IPS DF 19.7 (cell line): ENCODE measurements at places on chromosomes 7 and 10.
A peak's percentile ranks its signal among the peaks of the same experiment; 100 is the strongest.

DNA sequence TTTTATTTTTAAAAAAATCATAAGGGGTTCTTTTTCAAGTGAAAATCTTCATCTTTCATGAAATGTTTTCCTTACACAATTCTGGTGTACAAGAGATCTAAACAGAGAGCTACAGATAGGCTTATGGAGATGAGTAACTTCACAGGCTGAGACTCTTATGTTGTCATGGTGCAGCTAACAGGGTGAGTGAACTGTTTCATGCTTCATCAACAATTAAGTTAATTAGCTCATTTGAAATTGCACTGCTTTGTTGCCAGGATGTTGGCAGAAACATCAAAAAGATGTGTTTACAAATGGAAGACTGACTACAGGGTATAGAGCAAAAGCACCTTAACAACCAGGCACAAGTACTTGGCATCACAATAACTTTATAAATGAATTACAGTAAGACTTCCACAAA lies 230.8 kb downstream of the FOXP2 start:
- no peak for DNase-seq

DNA sequence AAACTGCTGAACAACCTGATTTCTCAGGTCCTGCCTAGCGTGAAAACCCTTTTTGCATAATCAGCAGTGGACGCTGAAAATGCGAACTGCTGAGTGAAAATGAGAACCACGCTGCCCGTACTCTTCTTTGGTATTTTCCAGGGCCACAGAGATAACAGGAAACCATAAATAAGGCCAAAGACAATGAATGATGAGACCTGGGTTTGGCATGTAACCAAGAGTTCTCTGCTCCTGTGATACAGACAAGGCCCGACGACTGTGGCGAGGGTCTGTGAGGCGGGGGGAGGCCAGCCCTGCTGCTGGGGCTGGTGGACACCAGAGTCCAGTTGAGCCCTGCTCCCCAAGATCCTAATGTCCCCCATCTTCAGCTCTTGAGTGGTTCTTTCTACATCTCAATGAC lies 236.0 kb downstream of the WDR11 start:
- no peak for DNase-seq

DNA sequence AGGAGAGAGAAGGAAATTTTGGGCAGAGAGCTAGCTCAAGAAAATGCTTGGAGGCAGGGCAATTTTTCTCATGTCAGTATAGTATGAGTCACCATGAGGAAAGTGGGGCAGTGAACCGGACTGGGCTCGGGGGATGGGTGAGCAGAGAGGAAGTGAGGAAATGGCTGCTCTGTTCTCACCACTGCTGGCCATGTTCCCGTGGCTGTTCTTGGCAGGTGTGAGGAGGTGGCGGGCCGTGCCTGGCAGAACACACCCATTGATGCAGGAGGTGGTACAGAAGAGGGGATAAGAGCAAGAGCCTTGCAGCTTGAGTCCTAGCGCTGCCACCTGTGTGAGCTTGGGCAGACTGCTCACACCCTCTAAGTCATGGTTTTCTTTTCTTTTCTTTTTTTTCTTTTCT lies 304.4 kb upstream of the LYZL1 start:
- no peak for DNase-seq

DNA sequence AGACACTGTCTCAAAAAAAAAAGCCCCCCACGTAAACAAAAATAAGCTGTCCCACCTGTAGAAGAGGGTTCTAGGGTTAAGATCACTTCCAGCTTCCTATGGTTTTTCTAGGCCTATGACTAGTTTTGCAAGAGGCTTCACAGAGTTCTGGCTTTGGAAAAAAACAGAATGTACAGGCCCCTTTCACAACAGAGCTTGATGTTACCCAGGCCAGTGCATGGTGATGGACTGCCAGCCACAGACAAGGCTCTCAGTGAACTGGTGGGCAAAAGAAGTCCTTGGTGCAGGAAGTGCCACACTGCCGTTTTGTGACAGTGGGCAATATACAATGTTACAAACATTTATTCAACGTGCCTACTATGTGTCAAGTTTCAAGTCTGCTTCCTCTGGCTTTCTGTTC lies 18.3 kb upstream of the EFCAB10 start:
- DNase-seq: no peak

DNA sequence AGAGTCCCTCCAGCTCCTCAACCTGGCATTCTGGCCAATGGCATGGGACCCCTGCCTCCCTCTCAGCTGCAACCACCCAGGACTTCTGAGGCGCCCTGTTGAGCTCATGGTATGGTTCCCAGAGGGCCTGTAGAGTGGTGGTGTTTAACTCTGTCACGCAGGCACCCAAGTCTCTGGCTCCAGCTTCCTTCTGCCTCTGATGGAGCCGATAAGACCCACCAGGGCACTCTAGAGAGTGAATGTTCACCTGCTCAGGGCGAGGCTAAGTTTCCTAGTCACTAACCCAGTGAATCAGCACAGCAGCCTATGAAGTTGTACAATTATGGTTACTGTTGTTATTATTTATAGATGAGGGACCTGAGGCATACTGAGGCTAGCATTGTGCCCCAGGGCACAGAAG lies 120.4 kb downstream of the ZMIZ1 start:
- no peak for DNase-seq

GRCh38 chr10:11876805-11877590 lies 53.8 kb downstream of the PROSER2 start:
- DNase-seq: no peak

- no peak for DNase-seq
Observed at GRCh38 chr7:47241112-47242065, 340.5 kb downstream of the TNS3 start.

GRCh38 chr7:47803025-47803424 lies 145.2 kb downstream of the PKD1L1 start:
- DNase-seq: no peak

DNA sequence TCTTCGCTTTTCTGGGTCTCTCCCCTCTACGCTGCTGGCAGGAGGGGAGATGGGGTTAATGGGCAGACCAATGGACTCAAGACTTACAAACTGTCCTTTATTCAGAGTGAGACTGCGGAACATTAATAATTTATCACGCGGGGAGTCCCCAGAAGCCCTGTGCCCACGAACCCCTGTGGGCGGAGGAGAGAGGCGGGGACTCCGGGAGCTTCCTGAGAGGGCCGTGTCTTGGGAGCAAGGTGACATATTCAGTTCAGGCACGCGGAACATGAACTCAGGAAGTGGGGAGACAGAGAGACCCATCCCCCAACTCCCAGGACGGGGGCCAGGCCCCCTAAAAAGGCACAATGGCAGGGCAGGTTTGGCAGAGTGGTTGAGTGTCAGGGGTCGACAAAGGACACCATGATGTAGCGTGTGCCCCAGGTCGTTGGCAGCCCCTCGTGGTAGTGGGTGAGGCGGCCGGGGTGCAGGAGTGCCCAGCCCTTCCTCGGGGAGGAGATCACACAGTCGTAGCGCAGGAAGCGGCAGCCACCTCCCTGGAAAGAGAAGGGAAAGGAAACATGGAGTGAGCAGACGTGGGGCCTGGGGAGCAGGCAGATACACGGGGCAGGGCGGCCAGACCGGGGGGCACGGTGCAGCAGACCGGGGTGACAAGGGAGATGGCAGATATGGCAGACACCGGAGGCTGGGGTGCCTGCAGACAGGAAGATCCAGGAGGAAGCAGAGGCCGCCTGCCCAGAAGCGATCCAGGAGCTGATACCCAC lies 5.2 kb upstream of the MOGAT3 start:
- DNase-seq: no peak

DNA sequence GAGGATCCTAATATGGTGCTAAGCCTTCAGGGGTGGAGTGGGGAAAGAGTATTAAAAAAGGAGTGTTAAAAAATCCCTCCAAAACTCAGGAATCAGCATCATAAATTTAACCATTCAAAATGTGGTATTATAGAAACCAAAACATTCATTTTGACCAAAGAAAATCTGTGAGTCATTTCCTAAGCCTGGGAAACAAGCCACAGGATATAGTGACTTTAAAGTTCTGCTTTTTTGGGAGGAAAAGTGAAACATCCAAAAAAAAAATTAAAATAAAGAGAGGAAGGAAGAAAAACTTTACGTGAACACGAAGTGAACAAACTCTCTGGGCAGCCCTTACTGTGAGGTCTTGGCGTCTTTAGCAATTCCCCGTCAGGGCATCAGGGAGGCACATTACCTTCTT lies 74.0 kb upstream of the GSDME start:
- no peak for DNase-seq

DNA sequence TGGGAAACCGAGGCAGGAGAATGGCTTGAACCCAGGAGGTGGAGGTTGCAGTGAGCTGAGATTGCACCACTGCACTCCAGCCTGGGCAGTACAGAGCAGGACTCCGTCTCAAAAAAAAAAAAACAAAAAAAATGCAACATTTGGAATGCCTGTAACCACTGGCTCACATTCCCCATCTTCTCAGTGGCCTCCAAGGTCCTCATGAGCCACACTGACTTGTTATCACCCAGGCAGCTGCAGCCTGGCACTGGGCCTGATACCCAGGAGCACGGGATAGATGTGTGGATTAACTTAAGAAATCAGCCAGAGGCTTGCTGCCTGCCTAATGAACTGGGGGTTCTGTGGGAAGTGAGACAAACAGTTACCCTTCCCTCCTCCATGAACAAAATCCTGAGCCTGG lies 23.0 kb downstream of the JCAD start:
- DNase-seq: no peak

DNA sequence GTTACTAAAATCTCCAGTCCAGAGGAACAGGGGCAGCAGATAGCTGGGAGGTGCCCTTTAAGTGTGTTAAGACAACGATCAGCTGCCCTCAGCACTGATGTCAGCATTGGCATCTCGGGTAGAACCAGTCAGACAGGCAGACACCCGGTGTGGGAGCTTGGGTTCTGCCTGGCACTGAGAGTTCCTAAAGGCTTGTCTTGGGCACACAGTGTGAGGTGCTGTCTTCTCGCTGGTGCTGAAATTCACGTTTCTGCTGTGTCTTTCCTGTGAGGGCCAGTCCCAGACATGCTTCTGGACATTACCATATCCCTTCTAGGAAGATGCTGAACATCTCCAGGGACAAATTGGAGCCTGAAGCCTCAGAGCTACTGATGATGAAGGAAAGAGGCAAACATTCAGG lies 156.2 kb downstream of the DNAJB6 start:
- DNase-seq: no peak

DNA sequence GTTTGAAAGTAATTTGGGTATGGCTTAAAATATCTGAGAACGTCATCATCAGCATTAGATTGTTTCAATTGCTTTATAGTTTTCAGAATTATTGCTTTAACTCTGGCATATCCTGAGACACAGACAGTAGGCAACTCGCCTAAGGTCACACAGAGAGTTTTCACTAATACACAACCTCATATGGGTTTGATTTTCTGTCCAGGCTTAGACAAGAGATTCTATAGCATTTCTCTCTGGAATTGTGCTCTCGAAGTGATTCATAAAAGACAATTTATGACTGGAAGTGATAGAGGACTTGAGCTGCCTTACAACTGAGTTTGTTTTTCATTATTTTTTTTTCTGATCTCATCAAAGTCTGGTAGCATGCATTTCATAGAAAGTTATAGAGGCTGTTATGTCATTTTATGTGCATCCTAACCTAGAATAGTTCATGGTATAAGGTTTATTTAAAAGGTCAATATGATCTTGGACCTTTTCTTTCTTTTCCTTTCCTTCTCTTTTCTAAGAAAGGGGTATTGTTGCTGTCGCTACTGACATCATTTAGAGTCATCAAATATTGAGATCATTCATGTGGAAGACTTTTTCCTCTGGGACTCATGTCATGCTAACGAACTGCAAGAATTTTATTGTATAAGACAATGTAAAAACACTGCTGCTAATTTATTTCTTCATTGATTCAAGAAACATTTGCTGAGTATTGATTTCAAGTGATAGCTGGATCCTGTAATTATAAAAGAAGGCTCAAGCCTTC lies 278.2 kb downstream of the PLXDC2 start:
- no peak for DNase-seq

GRCh38 chr10:79488336-79488735 lies 24.0 kb upstream of the EIF5AL1 start:
- DNase-seq: no peak

- no peak for DNase-seq
Observed at GRCh38 chr10:96287392-96288105, 16.2 kb upstream of the BLNK start.

DNA sequence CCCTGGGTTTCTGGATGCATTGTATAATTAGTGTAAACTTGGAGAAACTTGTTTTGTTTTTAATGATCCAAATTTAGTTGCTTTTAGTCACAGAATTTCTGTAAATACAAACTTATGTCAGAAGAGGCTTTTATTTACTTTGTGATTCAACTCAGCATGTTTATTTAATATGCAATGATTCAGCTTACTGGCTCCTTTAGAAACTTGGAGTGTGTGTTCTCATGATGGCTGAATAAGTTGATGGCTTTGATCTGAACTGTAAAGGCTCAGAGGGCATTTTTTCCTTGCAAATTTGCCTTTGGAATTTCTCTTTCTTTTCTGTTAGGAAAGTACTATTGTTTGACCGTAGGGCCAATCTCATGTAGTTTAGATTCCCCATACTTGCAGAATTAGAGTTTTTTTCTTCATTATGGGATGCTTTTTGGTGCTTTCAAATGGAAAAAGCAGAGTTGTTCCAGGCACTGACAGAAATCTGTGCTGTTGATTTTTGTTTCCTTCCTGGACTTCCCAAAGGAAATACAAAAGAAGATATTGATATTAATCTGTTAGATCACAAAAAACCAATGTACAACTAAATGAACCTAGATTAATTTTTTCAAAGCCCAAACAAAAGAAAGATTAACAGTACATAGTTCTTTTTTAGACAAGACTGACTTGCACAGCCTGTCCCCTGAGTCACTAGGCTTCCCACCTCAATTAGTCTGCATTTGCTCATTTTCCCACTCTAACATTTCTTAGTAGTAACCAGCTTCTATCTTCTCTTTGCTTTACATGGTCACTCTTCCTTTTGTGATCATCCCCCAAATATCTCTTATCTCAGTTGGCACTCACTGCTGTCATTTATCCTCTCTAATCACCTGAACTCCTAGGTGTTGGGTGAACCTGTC lies 96.8 kb upstream of the AGR3 start:
- peak; percentile 3 for DNase-seq

DNA sequence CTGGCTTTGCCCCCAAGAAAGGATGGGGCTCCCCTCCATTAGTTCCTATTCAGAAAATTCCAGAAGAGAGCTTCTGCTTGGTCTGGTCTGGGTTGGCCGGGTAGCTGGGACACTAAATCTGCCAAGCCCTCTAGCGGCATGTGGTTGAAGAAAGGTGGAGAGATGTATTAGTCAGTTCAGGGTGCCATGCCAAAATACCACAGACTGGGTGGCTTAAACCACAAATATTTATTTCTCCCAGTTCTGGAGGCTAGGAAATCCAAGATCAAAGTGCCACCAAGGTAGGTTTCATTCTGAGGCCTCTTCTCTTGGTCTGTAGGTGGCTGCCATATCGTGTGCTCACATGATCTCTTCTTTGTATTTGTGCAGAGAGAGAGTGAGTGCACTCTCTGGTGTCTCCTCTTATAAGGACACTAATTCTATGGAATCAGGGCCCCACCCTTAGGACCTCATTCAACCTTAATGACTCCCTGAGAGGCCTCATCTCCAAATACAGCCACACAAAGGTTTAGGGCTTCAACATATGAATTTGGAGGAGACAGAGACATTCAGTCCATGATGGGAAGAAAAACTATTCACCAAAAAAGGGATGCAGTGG lies 38.7 kb upstream of the MTPAP start:
- DNase-seq: no peak
